ENCODE measurements at places on chromosomes 5 and 9.
A peak's percentile ranks its signal among the peaks of the same experiment; 100 is the strongest.

DNA sequence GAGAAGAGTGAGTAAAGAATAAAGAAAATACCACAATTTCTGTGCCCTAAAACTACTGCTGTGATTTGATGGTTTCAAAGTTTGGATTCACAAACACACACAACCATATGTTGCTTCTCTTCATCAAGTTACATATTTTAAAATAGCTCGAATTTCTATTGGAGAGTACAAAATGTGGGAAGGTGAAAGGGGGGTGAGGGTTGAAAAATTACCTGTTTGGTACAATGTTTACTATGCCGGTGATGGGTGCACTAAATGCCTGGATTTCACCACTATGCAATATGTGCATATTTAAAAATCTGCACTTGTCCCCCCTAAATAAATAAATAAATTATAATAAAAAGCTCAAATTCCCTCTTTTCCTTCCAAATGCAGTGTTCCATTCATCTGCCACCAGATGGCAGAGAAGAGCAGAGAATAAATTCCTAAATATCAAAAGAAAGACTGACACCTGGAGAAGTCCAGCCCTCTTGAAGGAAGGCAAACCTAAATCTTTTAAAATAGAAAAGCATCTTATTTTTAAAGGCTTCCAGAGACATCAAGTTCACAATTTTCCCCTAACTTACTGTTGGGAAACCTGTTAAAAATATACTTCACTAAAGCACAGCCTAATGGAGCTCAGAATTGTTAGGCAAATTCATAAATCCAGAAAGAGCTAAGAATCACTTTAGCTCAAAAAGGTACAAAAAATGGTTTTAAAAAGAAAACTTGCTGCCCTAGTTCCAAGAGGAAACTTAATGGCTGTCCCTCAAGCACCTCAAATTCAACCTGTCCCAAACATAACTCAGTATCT, 24.8 kb upstream of the HNRNPA0 start:
- no peak for DNase-seq

GRCh38 chr9:124011460-124012301, at the start of gene LHX2:
Gene LHX2, plus strand, starts transcription at chr9:124011768. Its CDS starts 581 bp downstream, at chr9:124012349.
- peak; percentile 37 for DNase-seq

DNA sequence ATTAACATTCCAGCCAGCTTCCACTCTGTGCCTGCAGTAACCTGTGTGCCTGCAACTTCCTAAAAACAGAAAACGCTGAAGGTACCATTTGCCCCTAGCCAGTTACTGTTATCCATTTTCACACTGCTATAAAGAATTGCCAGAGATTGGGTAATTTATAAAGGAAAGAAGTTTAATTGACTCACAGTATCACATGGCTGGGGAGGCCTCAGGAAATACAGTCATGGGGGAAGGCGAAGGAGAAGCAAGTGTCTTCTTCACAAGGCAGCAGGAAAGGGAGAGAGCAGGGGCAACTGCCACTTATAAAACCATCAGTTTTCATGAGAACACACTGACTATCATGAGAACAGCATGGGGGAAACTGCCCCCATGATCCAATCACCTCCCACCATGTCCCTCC, 31.2 kb downstream of the PTCD2 start:
- no peak for DNase-seq

DNA sequence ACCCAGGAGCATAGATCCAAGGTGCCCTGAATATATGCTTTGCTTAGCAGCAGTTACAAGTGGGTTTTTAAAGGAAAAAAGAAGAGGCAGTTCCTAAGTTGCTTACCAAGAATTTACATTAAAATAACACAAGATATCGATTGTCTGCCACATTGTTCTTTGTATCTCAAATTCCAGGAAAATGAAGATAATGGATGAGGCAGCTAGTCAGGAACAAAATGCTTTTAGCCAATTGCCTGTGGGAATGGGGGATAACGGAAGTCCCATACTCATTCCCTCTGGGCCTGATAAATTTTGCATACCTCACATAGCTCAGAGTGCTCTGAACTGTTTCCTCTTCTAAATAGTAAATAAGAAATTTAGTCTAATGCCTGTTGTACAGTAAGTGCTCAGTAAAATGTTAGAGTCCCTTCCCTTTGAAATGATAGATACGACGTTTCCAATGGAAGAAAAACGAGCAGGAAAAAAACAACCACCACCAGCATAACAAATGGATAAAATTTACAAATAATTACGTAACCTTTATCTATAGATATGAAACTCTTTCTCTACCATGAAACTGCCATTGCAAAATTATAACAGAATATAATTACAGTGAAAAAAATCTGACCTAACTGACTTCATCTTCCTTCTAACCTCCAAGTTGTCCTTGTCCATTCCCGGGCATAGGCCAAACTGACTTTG, 35.5 kb upstream of the TENT2 start:
- no peak for DNase-seq

DNA sequence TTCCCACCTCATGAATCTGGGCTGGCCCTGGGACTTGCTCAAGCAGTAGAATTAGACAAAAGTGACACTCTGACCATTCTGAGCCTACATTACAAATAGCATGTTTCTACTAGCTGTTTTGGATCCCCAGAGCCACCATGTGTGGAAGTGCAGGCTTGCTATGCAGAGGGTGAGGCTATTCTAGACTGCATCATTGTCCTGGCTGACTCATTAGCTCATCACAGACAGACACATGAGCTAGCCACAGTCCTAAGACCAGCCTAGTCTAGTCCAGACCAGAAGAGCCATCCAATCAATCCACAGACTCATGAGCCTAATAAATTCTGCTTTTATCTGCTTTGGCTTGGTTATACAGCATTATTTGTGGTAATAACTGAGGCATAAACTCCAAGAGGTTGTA, 351.9 kb downstream of the PRELID2 start:
- no peak for DNase-seq

GRCh38 chr5:140115186-140115500, 1.2 kb downstream of the PURA start:
- DNase-seq: no peak

Measured in stimulated activated CD8-positive, alpha-beta memory T cell treated with anti-CD3 and anti-CD28 coated beads, Interleukin-15, amount 100 ng/mL, for 48 hours (primary cell).